ENCODE measurements at places on chromosomes 7 and 10.

DNA sequence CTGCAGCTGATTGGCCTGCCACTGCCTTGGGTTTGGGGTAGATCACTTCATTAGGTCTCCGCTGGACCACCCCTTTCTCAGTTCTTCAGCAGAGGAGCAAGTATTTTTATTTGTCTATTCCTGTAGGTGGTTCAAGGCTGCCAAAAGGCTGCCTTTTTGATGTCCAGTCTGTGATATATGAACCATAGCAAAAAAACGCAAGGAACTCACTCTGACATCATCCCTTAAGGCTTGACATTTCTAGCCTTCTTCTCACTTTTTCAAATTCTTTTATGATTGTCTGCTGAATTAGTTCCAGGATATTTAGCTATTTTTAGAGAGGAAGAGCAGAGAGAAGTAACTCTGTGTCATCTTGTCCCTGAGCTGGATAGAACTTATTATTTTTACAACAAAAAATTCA lies 269.2 kb downstream of the BAMBI start:
- no peak for DNase-seq

GRCh38 chr10:74234569-74234968 lies 83.5 kb downstream of the ADK start:
- DNase-seq = no peak

DNA sequence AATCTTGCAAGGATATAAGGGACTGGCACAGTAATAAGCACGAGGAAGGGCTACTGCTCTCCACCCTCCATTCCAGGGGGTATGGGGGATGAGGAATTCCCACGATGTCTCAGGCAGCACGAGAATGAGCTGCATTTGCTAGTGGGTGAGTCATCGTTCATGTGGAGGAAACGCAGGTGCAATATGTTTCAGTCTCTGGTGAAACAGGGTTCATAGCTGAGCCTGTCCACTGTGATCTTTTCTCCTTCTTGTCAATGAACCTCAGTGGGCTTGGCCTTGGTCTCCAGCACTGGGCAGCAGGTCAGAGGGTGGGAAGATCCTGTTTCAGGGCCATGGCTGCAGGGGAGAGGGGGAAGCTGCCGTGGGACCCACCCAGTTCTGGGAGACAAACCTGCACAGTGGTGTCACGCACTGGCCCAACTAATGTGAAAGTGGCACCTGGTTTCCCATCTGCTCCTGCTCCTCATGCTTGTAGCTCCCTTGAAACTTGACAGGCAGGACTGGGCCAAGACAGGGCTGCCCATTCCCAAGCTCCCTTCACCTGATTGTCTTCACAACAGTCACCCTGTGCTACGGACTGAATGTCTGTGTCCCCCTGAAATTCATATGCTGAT lies 181.9 kb downstream of the USP6NL start:
- no peak for DNase-seq

- no peak for DNase-seq
Measured at GRCh38 chr10:96502561-96503282, 11.0 kb downstream of the TLL2 start.

GRCh38 chr7:116093516-116094301 lies 63.1 kb upstream of the TFEC start:
- DNase-seq = no peak

- DNase-seq = no peak
Measured at GRCh38 chr10:56823849-56824248, 462.8 kb upstream of the ZWINT start.

DNA sequence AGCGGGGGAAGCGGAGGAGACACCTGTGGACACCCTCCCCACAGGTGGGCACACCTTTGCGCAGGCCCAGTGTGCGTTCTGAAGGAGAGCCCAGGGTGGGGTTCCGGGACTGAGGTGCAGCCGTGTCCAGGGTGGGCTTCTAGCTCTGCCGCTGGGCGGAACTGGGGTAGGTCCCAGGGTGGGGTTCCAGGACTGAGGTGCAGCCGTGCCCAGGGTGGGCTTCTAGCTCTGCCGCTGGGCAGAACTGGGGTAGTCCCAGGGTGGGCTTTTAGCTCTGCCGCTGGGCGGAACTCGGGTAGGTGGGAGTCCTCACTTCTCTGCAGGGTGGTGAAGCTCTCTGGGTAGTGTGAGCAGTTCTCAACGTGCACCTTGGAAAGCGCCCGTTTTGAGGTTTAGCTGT lies 78.7 kb downstream of the DNAJB6 start:
- DNase-seq = no peak

DNA sequence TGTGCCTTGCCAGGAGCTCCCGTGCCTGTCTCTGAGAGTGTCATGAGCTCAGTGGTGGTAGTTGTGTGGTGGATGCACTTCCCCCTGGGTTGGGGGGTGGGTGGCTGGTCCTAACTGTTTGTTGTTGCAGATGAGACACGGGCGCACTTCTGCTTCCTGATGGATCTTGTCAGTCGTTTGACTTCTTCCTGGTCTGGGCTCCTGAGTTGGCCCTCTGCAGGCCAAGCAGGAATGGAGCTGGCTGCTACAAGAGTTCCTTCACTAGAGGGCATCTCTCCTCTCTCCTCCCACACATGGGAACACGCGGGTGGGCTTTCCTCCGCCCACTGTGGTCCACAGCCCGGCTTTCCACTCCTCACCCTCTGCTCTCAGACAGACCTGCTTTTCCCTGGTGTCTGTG lies 82.0 kb downstream of the BMS1 start:
- no peak for DNase-seq

- no peak for DNase-seq
Measured at GRCh38 chr7:81420526-81421226, 349.2 kb downstream of the HGF start.

- no peak for DNase-seq
Measured at GRCh38 chr10:29214551-29214950, 74.3 kb upstream of the LYZL1 start.

- no peak for DNase-seq
Measured at GRCh38 chr7:133904776-133905175, 222.4 kb upstream of the LRGUK start.

DNA sequence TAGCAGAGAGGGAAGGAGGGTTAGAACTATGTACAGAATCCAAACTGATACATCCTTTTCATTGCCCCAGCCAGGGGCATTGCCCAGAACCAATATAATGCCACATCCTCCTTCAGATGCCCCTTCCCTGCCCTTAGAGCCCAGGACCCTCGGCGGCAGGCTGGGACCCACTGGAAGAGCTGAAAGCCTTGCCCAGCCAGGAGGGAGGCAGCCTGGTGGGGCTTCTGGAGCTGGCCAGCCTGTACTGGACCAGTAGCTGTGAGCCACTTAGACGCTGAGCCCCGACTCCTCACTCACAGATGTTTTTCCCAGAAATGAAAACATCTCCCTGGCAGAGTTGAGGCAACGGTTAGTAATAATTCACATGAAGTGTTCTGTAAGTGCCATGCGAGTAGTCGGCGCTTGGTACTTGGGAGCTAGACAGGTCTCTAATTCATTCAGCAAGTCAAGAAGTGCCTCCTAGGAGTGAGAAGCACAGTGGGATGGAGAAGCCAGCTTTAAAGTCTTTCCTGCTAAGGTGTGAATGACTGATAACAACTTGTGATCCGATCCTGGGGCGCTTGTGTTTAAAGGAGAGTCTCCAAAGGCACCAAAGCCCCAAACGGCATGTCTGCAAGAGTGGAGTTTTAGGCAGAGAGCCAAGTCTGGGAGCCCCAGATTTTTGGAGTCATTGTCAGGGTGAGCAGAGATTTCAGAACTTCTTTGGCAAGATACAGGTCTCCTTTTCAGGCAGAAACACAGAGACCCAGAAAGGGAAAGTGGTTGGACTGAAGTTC lies 9.8 kb downstream of the VSIR start:
- no peak for DNase-seq

DNA sequence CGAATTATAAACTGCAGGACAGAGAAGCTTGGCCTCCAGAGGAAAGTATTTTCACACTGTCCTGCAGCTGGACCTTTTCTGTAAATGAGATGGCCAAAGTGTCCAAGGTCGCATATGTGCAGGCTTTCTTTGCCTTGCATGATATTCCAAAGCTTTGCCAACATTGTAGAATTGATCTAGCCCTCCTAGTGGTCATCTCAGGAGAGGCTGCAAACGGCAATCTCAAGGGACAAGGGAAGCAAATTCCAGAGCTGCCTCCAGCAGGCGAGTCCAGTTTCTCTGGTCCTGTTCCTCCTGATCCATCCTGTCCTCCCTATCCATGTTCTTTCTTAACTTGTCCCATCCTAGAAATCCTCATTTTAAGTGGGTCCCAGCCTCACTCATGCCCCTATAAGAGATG lies 373.4 kb upstream of the PCDH15 start:
- no peak for DNase-seq

- no peak for DNase-seq
Measured at GRCh38 chr7:132239422-132239994, 336.8 kb downstream of the PLXNA4 start.

- DNase-seq = no peak
Measured at GRCh38 chr7:117230276-117231046, 92.4 kb downstream of the WNT2 start.

GRCh38 chr7:71780282-71780681 lies 631.9 kb downstream of the CALN1 start:
- no peak for DNase-seq

DNA sequence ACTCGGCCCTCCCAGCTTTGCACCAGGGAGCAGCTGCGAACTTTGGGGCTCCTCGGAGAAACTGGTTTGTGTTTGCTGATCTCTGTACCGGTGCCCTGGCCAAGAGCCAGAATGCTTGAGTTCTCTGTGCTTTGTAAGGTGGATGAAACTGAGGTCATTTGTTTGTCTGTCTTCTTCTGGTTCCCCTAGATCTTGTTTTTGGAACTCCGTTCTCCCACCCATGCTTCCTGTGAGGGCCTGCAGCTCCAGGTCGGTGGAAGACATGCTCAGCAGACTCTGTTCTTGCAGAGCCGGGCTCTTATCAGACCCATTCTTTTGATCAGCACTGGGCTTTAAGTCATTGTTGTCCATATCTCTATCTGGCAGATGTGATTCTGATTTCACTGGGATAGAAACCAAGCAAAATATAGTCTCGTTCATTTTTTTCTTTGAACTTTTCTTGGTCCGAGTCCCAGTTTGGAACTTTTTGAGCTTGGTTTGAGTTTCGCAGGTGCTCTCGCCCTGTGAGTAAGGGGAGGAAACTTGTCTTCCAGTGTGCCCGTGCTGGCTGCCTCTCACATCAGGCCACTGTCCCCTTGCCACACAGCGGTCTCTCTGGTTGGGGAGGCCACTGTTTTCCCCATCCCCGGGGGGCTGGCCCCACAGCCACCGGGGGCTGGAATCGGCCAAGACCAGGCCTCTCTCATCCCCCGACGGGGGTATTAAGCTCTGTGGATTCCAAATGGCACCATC lies 31.2 kb downstream of the JCAD start:
- DNase-seq = no peak

DNA sequence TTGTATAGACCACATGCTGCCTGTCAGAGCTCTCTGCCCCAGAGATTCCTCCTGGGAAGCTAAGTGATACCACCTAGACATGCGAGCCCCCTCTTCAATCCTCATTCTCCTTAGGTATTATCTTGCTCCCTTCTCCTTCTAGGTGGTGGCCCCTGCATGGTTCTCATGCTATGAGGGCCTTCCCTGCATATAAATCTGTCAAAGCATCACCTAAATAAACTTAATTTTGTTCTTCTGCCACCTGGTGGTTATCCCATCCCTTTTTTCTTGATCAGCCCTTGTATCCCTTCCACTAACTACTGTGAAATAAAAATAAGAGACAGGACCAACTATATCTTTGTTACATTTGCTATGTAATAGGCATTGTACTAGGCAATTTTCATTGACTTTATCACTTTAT lies 242.1 kb downstream of the CDC14C start:
- DNase-seq = no peak

- no peak for DNase-seq
Measured at GRCh38 chr7:29871787-29872398, 65.6 kb downstream of the WIPF3 start.

DNA sequence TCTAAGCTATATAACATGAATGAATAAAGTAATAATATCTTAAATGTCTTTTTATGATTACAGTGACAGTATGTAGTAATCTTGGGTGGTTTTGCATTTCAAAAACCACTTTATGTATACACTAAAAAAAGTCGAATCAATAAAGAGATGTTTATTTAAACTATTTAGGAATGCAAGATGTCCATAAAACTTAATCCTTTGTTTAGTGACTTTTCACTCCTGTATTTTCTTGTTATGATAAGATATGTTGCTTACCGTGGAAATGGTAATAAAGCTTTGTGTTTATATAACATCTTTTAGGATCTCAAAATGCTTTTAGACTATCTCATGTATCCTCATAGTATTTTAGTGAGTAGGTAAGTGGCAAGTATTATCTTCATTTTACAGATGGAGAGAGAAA lies 48.5 kb downstream of the SP4 start:
- DNase-seq = no peak

DNA sequence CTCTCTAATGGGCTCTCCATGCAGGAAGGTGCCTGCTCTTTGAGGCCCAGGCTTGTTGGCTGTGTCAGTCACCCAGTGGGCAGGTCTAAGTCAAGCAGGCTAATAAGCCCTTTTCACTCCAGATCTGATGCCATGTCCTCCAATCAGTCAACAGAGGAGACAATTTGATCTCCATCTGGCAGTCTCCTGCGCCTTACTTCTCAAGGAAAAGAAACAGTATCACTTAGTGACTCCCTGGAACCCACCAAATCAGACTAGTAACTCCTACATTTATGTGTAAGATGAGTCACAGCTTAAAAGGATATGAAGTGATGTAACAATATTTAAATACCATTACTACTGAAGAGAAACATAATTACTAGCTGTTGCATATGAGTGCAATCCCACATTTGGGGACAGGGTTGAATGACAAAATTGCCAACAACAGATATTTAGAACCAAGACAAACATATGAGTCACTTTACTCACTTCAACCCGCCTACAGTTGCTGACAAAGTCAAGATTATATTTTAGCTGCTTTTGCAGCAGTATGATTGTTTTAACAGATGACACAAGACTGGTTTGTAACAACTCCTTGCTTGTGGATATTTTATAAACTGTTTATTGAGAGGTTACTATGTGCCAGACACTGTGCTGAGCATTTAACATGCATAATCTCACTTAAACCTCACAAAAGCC lies 72.1 kb downstream of the USP6NL start:
- DNase-seq = no peak

- no peak for DNase-seq
Measured at GRCh38 chr10:132879408-132880127, 62.8 kb downstream of the CFAP46 start.

DNA sequence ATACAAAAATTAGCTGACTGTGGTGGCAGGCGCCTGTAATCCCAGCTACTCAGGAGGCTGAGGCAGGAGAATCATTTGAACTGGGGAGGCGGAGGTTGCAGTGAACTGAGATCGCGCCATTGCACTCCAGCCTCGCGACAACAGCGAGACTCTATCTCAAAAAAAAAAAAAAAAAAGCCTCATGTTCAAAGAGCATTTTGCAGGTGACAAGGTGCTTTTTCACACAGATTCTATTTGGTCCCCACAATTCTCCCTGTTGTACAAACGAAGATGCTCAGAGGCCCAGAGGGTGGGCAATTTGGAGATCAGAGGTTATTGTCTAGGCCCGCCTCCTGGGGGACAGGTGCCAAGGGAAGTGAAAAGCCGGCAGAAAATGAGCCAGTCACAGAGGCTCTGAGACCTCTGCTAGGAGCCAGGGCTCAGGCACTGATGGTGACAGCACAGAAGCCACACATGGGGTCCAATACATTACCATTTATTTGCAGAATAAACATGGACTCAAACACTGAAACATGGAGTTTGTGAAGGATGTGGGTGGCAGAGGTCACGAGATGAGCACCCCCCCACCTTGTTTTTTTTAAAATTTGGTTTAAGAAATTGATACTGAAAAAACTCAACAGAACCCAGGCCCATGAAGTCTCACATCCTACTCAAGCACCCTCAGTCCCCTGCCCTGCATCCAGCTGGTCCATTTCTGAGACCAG lies 882 bp upstream of the GAL3ST4 start:
- DNase-seq = no peak
